ENCODE measurements at places on chromosomes 4 and X.

- no peak for DNase-seq
Observed at GRCh38 chr4:107718351-107718965, 1.6 kb downstream of the PAPSS1 start.

DNA sequence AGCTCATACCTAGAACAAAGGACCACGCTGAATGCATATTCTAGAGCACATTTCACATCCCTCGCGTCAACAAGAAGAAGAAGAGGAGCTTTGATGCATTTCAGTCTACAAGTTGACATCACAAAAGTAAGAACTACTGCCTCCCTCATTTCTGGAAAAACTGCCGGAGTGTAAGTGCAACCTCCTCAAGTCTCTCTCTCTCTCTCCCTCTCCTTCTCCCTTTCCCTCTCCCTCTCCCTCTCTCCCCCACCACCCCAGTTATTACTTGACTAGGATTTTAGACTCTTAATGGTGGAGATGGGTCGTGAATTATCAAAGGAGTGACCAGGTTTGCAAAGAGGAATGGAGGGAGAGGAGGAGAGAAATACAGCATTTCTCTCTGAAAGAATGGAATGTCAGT lies 1.4 kb upstream of the IRS4 start:
- DNase-seq = no peak

GRCh38 chr4:108372681-108373080 lies 203.9 kb upstream of the LEF1 start:
- DNase-seq = no peak

- DNase-seq = no peak
Observed at GRCh38 chr4:73600954-73601353, 19.3 kb downstream of the RASSF6 start.

DNA sequence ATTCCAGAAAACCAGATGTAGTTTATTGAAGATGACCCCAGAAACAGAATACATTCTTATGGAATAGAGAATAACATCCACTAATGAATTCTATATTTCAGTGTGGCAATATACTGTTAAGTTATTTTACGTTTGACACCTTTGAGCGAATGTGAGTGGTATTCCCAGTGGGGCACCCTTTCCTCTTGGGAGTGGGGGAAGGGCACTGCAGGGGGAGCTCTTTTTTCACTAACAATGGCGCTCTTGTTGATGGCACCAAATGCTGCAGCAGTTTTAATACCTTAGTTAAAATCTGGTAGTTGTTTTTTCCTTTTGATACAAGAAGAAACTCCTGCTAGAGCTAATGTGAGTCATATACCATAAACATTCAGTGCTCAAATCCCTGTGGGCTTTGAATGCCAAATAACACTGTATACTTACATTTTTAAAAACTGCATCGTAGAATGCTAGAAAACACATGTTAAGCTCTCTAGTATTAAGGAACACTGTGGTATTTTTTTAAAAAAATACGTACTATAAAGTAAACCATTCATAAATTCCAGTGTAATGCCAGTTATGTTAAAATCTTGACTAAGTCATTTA lies 178.5 kb downstream of the DCHS2 start:
- DNase-seq = no peak

GRCh38 chr4:41060352-41061334 lies 153.7 kb downstream of the APBB2 start:
- DNase-seq = no peak

- DNase-seq = no peak
Observed at GRCh38 chr4:4334798-4335520, 44.9 kb downstream of the ZBTB49 start.

GRCh38 chr4:129240816-129241215 lies 144.9 kb downstream of the C4orf33 start:
- DNase-seq = no peak

DNA sequence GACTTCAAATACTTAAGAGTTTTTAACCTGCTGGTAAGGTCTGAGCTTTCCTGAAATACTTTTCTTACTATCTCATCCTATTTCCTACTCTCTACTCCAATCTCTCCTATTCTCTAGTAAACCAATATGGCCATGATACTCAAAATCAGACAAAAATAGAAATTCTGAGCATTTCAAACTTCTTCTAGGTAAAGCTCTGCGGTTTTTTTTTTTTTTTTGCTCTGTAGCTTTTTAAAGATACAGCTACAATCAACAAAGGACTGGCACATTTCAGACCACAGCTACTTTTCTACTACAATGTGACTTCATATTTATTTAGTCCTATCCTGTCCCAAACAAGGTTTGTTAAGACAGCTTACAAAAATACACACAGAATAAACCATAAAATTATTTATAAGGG lies 31.1 kb downstream of the MAML3 start:
- no peak for DNase-seq

DNA sequence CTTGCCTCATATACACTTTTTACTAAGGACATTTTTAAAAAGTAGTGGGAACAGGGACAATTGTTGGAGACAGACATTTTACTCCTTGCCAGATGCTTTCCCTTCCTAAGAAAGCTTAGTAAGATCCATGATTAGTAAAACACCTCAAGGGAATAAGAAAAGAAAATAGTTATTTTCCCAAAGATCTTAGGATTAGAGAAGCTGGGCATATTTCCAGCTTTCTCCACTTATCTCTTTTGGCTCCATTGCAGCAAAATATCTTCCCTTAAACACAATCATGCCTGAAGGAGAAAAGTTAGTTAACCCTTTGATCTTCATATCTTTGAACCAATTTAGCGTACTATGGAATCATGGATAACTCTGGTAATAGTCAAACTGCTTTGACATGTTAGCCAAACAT lies 257.9 kb downstream of the PCDH18 start:
- no peak for DNase-seq

- no peak for DNase-seq
Observed at GRCh38 chr4:7371210-7371941, 63.4 kb downstream of the PSAPL1 start.

DNA sequence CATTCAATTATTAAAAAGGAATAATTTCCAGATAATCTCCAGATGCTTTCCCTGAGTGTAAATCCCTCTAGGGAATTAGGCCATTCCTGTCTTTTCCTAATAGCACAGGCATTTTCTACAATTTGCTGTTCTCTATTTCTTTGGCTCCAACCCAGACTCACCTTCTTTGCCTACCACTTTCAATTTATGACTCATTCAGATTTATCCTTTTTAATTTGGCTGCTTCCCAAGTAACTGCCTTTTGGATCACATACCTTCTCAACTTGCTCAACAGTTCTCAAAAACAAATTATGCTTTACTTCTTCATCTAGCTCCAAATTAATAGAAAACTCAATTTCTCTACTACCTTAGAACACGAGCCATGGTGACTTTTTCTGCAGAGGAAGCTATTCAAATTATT lies 1166.3 kb upstream of the PCDH7 start:
- no peak for DNase-seq

DNA sequence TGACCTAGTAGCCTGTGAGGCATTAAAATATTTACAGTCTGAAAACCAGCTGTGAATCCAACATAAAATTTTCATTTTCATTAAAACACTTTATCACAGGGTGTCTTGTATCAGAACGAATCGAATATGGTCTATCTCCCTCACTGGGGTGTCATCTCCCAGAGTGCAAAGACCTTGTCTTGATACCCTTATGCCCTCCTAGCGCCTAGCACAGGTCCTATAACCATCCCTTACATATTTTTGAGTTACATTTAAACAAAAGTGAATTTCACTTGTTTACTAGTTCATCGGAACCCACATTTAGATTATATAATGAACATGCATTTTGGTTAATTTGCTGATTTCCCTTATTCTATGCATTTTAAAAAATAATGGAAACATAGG lies 14.0 kb downstream of the DIPK2B start:
- DNase-seq = no peak

- DNase-seq = no peak
Observed at GRCh38 chrX:38080808-38081207, 74.5 kb downstream of the SYTL5 start.

DNA sequence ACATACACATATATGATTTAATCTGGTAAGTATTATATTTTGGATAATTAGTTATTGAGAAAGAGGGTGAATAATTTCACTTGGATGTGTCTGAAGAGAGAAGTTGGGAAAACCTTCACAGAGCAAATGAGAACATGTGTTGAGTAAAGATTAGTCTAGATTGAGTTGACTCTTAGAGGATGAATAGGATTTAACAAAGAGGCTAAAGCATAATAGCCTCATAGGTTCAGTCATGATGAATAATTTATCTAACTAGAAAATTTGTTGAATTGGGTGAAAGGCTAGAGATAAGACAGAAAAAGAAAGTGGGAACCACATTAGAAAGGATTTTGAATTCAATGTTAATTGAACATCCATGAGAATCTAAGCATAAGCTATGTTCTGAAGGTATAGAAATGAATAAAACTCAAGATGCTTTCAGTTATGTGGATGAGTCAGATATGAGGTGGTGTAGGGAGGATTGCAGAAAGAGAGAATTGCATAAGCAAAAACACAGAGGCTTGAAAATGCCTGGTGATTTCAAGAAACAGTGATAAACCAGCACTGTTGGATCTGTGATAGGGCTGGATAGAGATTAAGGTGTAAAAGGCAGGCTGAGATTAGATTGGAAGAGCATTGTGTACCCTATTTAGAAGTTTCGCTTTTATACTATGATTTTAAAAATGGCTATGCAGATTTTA lies 207.6 kb upstream of the NR3C2 start:
- DNase-seq = no peak

DNA sequence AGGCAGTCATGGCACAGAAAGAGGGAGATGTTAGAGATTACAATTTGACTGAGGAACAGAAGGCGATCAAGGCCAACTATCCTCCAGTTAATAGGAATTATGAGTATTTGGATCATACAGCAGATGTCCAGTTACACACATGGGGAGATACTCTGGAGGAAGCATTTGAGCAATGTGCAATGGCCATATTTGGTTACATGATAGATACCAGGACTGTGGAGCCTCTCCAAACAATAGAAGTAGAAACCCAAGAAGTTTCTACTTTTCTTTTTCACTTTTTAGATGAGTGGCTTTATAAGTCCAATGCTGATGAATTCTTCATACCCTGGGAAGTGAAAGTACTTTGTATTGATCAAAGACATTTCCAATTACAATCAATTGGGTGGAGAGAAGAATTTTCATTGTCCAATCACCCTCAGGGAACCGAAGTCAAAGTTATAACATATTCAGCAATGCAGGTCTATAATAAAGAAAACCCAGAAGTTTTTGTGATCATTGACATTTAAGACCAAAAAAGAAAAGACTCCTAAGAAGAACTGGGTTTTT lies 139.1 kb downstream of the MAB21L2 start:
- DNase-seq = no peak

GRCh38 chr4:185204238-185204910 lies 574 bp upstream of the CFAP97 start:
- DNase-seq = peak; percentile 75

- DNase-seq = no peak
Observed at GRCh38 chr4:162151386-162151785, 12.4 kb downstream of the FSTL5 start.

DNA sequence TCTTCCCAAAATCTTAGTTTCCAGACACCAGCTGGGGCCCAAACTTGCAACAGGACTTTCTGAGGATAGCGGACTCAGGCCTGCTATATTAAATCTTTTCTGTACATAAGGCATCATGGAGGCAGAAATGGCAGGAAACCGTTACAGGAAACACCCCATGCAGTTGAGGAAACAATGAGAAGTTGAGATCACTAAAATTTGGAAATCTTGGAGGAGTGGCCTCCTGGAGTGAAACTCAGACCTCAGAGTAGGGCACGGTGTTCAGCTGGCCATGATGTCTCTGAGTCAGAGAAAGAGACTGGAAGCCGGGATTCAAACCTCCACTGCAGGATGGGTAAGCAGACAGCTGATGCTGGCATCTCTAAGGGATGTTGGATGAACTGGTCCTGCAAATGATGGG lies 372.6 kb upstream of the CTSO start:
- no peak for DNase-seq

- DNase-seq = peak; percentile 51
Observed at GRCh38 chr4:54322818-54323417, 93.8 kb downstream of the PDGFRA start.

- peak; percentile 75 for DNase-seq
Observed at GRCh38 chr4:76589872-76590797, 155.1 kb downstream of the SHROOM3 start.

DNA sequence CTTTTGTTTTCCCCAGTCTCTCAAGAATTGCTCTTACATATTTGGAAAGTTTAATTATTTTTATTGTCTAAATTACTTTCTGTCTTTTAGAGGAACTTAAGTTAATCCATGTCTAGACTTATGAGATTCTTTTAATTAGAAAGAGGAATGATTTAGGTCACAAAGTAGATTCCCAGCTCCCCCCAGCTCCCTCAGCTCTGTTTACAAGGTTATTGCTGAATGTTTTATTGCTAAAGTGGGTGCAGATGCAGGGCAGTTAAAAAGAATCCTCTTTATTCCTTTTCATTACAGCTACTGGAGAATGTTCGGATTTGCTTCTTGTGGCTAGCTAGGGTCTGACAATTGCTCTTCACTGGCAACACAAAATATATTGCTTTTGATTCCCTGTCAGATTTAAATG lies 33.7 kb upstream of the CCKAR start:
- no peak for DNase-seq

- DNase-seq = no peak
Observed at GRCh38 chr4:56055991-56056390, 107.2 kb downstream of the CEP135 start.

DNA sequence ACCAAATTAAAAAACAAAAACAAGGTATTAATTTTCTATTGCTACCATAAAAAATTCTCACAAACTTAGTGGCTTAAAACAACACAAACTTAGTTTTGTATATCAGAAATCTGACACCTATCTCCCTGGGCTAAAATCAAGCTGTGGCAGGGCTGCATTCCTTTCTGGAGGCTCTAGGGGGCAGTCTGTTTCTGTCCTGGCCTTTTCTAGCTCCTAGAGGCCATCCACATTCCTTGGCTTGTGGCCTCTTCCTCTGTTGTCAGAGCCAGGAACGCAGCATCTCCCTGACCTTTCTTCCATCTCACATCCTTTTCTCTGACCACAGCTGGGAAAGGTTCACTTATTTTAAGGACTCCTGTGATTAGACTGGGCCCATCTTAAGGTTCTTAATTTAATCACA lies 38.9 kb upstream of the TLR2 start:
- no peak for DNase-seq

DNA sequence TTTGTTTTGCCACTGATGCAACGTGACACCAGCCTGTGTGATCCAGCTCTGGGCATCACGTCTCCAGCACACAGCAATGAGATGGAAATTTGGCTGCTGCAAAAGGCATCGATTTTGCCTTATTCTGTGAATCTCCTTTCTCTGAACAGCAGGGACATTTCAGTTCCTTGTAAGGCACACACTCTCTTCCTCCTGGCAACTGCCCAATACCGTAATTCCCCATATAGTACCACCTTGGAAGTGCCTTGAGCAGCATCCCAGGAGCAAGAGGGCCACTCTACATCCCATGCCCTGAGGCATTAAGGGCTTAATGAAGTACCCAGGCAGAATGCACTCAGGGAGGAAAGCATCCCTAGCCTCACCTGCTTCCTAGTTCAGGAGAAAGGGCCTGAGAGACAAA lies 10.5 kb upstream of the MAMLD1 start:
- DNase-seq = no peak

- DNase-seq = peak; percentile 93
Observed at GRCh38 chr4:183797445-183798300, 107.4 kb upstream of the STOX2 start.

GRCh38 chr4:20423420-20423819 lies 171.7 kb downstream of the SLIT2 start:
- DNase-seq = no peak

All from right kidney (tissue), 9 donors.